ENCODE measurements at places on chromosomes 16 and 17.
A peak's percentile ranks its signal among the peaks of the same experiment; 100 is the strongest.

DNA sequence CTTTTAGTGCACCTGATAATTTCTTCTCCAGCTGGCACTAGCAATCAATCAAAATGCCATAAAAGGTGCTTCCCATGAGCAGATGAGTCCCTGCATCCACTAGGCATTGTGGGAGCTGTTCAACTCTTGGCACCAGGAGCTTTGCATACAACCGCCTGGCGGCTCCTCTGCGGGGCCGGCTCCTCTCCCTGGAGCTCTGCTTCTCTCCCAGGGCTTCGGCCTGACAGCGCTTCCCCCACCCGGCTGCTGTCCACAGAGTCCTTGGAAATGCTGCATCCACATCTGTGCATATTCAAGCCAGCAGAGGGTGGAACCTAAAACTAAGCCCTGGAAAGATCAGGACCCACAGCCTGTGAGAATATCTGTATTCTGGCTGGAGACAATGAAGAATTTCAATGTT, 62.9 kb downstream of the LMF1 start:
- H3K4me1 ChIP-seq = no peaks in the 10 kb centered on the region
- no peak for DNase-seq
- H3K4me3 ChIP-seq = no peak overlapping the region
- peaks cover 3% of the 10 kb centered on the region for H3K36me3 ChIP-seq
- no peak overlapping the region for H3K27ac ChIP-seq

GRCh38 chr16:28189245-28189644, 22.5 kb downstream of the XPO6 start:
- H3K27ac ChIP-seq = no peak overlapping the region
- H3K4me3 ChIP-seq = no peak overlapping the region
- no peaks in the 10 kb centered on the region for H3K27me3 ChIP-seq
- H3K36me3 ChIP-seq = no peaks in the 10 kb centered on the region
- no peak for DNase-seq
- no peaks in the 10 kb centered on the region for H3K4me1 ChIP-seq

- no peak overlapping the region for H3K4me3 ChIP-seq
- DNase-seq = peak; percentile 80
- peaks cover 5% of the 10 kb centered on the region for H3K4me1 ChIP-seq
- H3K36me3 ChIP-seq = no peaks in the 10 kb centered on the region
- H3K27me3 ChIP-seq = no peaks in the 10 kb centered on the region
- no peak overlapping the region for H3K27ac ChIP-seq
Observed at GRCh38 chr17:77419547-77420094, 278.9 kb downstream of the SEC14L1 start.

DNA sequence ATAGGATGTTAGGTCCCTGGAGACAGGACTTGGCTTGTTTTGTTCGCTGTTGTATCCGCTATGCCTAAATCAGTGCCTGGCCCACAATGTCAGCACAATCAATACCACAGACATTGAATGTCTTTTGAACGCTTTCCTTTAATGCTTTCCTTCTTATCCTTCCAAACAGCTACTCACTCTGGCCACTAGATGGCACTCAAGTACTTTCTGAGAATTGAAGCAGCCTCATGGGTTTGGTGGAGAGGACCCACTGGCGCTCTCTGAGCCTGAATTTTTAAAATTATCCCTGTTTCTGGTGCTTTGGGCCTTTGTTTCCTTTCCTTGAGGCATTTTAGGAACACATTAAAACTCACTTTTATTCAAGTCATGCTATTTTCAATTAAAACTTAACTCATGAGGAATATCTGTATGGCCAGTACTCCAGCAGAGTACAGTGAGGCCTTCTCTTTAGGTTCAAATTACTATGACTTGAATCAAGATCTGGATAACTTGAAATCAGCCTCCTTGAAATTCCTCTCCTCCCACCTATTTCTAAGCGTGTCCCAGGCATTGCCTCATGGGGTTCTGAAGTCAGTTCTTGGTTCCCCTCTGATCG, 3.2 kb upstream of the NLRP1 start:
- DNase-seq = peak; percentile 65
- H3K36me3 ChIP-seq = no peaks in the 10 kb centered on the region
- no peaks in the 10 kb centered on the region for H3K27me3 ChIP-seq
- H3K4me3 ChIP-seq = no peak overlapping the region

DNA sequence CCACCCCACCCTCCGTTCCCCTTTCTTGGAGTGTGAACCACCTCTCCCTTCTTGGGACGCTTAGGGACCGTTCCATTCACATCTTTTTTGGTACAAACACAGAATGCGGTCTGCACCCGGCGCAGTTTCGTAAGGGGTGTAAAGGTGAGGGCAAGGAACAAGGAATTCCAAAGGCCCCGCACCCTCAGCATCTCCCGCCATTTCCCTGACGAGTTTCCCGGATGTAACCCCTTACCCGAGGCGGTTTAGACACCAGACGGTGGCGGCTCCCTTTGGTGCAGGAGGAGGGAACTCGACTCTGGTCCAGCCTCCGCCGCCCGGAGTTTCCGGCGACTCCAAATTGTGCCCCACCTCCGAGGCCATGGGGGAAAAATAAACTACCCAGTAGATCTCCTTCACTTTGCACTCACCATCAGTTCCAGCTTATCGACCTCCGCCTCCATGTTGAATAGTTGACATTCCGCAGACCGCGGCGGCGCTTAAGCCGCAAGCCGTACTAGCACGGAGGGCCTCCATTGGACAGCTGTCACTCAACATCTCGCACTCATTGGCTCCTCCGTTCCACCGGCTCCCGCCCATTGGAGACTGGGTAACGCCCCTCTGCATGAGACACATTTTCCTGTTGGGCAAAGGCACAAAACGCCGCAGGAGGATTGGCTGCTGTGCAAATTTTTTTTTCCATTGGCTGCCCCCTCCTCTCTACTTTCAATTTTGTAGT, at the start of gene SKA2:
SKA2 (minus strand) TSS at position 466 of the 718 bp plus-strand sequence; CDS start at position 443, 23 bp downstream.
- no peaks in the 10 kb centered on the region for H3K4me1 ChIP-seq
- H3K4me3 ChIP-seq = peak within 1 kb of the TSS; percentile 92

DNA sequence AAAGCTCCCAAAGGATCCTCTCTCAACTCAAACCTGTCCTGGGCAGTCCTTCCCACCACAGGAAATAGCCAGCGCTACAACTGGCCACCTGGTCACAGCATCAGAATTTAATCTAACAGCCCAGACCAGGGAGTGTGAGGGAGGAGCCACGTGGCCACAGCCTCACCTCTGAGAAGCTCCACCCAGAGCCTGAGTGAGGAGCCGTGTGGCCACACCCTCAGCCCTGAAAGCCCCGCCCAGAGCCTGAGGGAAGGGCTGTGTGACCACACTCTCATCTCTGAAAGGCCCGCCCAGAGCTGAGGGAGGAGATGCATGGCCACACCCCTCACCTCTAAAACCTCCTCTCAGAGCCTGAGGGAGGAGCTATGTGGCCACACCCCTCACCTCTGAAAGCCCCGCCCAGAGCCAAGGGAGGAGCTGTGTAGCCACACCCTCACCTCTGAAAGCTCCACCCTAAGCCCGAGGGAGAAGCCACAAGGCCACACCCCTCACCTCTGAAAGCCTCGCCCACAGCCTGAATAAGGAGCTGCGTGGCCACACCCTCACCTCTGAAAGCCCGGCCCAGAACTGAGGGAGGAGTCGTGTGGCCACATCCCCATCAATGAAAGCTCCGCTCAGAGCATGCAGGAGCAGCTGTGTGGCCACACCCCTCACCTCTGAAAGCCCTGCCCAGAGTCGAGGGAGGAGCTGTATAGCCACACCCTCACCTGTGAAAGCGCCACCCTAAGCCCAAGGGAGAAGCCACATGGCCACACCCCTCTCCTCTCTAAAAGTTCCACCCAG, 28.6 kb downstream of the SLC38A8 start:
- H3K4me1 ChIP-seq = no peaks in the 10 kb centered on the region
- H3K27me3 ChIP-seq = no peaks in the 10 kb centered on the region
- no peaks in the 10 kb centered on the region for H3K36me3 ChIP-seq
- no peak overlapping the region for H3K27ac ChIP-seq
- H3K4me3 ChIP-seq = no peak overlapping the region

DNA sequence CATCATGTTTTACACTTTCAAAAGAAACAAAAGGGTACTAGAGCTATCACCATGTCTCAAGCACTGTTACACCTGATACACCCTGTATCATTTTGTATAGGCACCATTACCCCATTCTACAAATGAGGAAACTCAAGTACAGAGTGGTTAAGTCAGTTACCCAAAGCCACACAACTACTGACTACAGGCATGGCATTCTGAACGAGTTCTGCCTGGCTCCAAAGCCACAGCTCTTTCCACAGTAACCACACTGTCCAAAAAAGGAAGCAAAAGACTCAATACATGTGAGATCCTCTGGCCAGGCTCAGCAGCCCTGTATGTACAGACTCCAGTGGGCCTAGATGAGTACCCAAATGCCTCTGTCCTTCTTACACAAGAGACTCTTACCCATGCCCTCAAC, 4.7 kb downstream of the DYNC1LI2 start:
- DNase-seq = no peak
- H3K36me3 ChIP-seq = peaks cover 7% of the 10 kb centered on the region
- no peak overlapping the region for H3K4me3 ChIP-seq
- H3K4me1 ChIP-seq = peaks cover 19% of the 10 kb centered on the region

DNA sequence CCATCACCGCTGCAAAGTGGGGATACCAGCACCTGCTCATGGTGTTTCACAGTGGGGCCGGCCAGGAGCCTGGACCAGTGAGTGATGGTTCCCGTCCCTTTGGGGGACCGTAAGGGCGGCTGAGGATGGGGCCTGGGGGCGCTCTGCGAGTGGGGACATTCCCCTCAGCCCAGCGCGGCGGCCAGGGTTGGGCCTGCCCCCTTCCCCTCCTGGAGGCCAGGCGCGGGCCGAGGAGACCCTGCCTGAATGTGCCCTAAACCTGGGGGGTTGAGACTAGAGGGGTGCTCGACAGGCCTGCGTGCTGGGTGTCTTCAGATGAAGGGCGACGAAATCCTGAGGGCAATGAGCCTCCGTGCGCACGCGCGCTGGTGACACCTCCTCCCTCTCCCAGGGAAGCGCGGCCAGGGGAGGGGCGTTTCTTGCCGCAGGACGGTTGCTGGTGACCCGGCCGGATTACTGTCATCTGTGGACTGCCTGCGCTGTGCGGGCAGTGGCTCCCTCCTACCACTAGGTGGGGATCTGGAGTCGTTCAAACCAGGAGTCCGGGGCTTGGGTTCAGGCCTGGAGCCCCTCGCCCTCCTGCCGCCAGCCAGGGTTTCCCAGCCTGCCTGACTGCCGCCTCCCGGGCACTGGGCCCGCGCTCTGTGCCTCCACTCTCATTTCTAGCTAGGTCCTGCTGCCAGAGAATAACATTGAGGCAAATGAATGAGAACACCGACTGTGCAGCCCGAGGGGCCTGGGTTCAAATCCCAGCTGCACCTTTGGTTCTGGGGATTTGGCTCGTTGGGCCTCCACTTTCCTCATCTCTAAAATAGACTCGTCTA, 17.1 kb downstream of the TBX2 start:
- H3K27me3 ChIP-seq = peaks cover 2% of the 10 kb centered on the region
- H3K27ac ChIP-seq = no peak overlapping the region
- H3K36me3 ChIP-seq = no peaks in the 10 kb centered on the region
- peak overlapping the region; percentile 6 for H3K4me3 ChIP-seq
- peak; percentile 96 for DNase-seq
- H3K4me1 ChIP-seq = peaks cover 6% of the 10 kb centered on the region

- peak; percentile 32 for DNase-seq
- H3K27me3 ChIP-seq = no peaks in the 10 kb centered on the region
- no peaks in the 10 kb centered on the region for H3K4me1 ChIP-seq
Observed at GRCh38 chr17:7367083-7367482, 12.1 kb downstream of the TMEM95 start.

GRCh38 chr17:33871720-33872540, 383.2 kb upstream of the CCL2 start:
- DNase-seq = no peak
- no peak overlapping the region for H3K27ac ChIP-seq
- H3K4me3 ChIP-seq = no peak overlapping the region
- no peaks in the 10 kb centered on the region for H3K27me3 ChIP-seq

DNA sequence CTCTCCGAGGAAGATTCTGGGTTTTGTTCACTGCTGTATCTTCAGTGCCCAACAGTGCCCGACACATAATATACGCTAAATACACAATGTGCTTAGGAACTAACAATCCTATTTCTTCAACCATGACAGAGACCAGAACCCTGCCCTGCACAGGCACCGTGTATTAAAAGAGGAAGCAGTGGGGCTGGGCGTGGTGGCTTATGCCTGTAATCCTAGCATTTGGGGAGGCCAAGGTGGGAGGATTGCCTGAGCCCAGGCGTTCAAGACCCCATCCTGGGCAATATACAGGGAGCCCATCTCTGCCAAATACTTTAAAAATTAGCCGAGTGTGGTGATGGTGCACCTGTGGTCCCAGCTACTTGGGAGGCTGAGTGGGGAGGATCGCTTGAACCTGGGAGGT, 19.3 kb downstream of the ARL2BP start:
- H3K27me3 ChIP-seq = no peaks in the 10 kb centered on the region
- H3K36me3 ChIP-seq = no peaks in the 10 kb centered on the region
- DNase-seq = no peak
- H3K27ac ChIP-seq = peak overlapping the region; percentile 51
- no peak overlapping the region for H3K4me3 ChIP-seq

- H3K4me1 ChIP-seq = no peaks in the 10 kb centered on the region
- H3K36me3 ChIP-seq = no peaks in the 10 kb centered on the region
- H3K4me3 ChIP-seq = no peak overlapping the region
- peak overlapping the region; percentile 54 for H3K27ac ChIP-seq
Observed at GRCh38 chr16:48444574-48444973, 59.4 kb upstream of the SIAH1 start.

DNA sequence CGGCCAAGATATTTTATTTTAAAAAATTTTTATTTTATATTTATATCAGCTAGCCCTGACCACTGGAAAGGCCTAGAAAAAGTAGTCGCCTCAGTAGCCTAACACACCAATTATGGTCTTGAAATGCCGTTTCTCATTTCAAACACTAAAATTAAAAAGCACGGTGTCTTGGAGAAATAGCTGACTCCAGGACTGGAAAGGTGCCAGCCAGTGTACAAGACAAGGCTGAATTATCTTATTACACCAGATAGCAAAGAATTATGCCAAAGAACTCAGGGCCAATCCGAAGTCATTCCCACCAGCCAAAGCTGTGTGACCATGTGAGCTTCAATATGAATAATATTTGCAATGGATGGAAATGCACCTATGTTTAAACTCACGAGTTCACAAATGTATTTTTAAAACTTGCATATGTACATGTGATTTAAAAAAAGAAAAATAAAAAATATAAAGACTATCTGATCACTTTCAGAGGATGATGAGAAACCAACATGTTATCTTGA, 19.9 kb upstream of the ATP2C2 start:
- H3K27ac ChIP-seq = no peak overlapping the region
- H3K4me3 ChIP-seq = no peak overlapping the region
- no peaks in the 10 kb centered on the region for H3K27me3 ChIP-seq

- H3K36me3 ChIP-seq = no peaks in the 10 kb centered on the region
- H3K4me1 ChIP-seq = no peaks in the 10 kb centered on the region
- no peaks in the 10 kb centered on the region for H3K27me3 ChIP-seq
- peak overlapping the region; percentile 67 for H3K27ac ChIP-seq
- DNase-seq = peak; percentile 87
Observed at GRCh38 chr17:19867079-19867328, 732 bp downstream of the ULK2 start.

Data from kidney (tissue), 22 donors.